Activated CD4-positive, alpha-beta T cell treated with anti-CD3 and anti-CD28 coated beads, Interleukin-2, amount 50 U/mL, for 16 hours (primary cell): ENCODE measurements at places on chromosomes 1 and 21.
A peak's percentile ranks its signal among the peaks of the same experiment; 100 is the strongest.

DNA sequence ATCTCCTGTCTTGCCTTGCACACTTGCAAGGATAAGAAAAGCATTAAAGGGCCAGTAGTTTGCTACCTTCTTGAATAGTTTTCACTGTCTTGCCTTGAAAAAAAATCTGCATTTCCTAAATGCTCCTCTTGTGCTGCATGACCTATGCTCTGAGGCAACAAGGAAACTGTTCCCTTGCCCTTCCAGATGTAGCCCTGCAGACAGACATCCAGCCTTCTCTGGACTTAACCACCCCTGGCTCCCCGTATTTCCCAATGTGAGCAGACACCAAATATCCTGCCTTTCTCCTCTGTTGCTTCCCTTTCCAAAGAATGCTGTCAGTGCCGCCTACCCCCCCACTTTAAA lies 177.6 kb downstream of the GABPA start:
- DNase-seq, result no peak

DNA sequence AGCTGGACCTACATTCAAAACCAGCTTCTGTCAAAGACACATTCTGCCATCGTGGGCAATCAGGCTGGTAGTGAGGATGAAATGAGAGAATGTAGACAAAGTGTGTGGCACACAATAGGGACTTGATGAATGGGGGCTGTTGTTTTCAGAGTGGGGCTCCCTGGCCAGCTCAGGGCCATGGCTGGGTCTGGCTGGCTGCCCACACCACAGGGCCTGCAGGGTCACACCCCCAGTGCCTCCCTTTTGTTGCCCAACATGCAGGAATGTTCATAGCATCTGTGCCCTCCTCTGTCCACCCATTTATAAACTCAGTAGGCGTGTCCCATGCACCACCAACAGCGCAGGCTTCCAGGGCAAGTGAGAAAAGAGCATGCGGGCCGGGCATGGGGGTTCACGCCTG lies 20.8 kb upstream of the ECE1 start:
- no peak for DNase-seq

DNA sequence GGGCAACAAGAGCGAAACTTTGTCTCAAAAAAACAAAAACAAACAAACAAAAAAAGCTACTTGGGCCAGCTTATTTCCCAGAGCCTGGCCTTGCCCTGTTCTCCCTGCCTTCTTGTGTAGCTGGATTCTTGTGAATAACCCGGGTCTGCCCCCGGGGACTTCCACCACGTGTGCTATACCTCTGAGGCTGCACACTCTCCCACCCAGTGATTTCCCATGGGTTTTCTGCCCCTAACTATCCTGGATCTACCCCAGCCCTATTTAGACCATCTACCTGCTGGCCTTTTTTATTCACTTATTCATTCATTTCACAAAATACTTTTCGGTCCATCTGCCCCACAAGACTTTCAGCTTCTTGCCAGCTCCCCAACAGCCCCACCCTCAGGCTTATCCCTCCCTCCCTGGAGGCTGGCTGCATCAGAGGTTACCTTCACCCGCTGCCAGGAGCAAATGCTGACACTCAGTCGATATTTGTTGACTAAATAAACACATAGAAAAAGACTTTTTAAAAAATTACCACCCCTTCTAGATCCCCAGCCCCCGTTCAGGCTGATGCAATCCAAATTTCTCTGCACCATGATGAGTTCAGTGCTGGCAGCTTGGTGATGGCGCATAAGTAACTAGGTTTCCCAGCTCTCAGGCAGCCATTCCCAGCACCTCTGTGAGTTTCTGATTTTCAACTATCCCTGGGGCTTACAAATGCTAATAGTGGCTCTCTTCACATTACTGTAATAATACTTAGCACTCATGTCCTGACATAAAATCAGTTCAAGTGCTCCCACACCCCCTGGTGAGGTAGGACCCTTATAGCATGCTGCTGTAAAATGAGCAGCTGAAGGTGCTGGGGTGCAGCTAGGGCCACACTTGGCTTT lies 30.7 kb upstream of the TARBP1 start:
- DNase-seq, result no peak

DNA sequence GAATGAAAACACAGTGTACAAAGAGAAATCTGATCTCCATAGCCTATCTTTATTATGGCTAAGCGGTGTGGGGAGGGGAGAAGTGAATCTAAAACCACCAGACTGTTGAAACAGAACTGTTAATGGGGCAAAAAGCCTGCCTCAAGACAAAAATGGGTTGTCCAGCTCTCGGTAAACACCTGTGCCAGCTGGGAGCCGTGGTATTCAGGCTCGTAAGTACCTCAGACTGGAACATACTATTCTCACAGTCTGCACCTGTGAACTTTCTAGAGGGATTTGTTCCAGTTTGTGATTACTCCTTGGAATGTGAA lies 42.7 kb upstream of the ATP1A1 start:
- no peak for DNase-seq

DNA sequence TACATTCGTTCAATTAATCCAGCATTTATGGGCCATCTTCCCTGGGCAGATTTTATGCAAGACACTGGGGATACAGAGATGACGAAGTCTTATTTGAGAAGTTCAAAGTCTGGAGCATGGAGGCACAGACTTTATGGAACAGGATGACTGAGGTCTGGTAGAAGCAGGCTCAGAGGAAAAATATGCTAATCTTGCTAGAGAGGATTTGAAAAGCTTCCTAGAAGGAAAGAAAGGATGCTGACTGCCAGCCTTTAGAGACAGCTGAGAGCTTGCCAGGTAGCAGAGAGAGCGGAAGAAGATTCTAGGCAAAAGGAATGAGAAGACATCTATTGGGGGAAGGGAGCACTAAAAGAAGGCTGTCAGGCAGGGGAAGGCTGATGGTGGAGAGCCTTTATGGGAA lies 75.5 kb upstream of the ATP5PO start:
- DNase-seq, result no peak

DNA sequence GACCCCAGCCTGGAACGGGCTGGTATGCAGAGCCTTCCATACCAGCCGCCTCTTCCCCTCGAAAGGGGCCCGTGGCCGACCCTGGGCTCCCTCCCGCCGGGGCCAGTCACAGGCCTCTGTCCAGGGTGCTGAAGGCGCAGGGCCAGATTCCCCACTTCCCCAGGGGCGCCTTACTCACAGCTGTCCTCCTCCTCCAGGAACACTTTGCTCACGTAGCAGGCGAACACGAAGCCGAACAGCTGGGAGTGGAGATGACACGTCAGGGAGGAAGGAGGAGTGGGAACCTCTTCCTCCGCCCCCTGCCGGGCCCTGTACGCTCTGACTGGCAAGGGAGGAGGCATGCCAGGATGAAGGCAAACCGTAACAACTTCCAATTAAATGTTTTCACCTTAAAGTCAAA lies 57.3 kb downstream of the NKAIN1 start:
- DNase-seq, result peak; percentile 25

- no peak for DNase-seq
Measured at GRCh38 chr1:228050571-228051231, 31.8 kb upstream of the ARF1 start.

DNA sequence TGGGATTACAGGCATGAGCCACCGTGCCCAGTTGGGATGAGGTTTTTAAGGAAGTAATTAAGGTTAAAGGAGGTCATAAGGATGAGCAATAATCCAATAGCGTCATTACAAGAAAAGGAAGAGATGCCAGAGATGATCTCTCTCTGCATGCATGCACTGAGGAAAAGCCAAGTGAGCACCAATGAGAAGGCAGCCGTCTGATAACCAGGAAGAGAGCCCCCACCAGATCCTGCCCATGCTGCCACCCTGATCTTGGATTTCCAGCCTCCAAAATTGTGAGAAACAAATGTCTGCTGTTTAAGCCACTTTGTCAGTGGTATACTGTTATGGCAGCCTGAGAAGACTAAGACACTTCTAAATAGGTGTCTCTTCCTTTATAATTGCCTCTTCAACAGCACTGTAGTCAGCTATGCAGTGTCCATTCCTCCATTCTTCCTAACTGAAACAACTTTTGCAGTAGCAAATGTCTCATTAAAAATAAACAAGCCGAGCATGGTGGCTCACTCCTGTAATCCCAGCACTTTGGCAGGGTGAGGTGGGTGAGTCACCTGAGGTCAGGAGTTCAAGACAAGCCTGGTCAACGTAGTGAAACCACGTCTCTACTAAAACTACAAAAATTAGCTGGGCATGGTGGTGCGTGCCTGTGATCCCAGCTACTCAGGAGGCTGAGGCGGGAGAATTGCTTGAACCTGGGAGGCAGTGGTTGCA lies 216.2 kb upstream of the RUNX1 start:
- DNase-seq, result no peak

DNA sequence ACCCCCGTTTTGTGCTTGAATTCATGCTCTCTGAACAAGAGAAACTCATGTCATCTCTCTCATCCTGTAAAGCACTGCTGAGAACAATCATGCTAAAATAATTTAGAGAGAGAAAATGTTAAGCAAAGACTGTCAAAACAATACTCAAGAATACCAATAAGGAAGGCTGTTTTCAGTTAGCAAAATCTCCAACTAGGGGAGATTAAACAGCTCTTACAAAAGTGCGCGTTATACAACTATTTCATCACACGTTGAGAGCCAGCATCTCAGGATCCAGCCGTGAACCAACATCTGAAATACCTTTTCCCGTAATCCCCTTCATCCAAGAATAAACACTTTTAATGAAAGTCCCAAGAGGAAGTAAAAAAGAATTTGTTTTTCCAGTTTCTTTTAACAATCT lies 44.1 kb upstream of the KCNJ15 start:
- DNase-seq, result no peak

GRCh38 chr1:92749024-92749634 lies 35.8 kb downstream of the EVI5 start:
- DNase-seq, result peak; percentile 57

- DNase-seq, result no peak
Measured at GRCh38 chr1:40766560-40766959, 17.0 kb upstream of the KCNQ4 start.

- no peak for DNase-seq
Measured at GRCh38 chr1:90964444-90965035, 57.3 kb downstream of the ZNF644 start.

DNA sequence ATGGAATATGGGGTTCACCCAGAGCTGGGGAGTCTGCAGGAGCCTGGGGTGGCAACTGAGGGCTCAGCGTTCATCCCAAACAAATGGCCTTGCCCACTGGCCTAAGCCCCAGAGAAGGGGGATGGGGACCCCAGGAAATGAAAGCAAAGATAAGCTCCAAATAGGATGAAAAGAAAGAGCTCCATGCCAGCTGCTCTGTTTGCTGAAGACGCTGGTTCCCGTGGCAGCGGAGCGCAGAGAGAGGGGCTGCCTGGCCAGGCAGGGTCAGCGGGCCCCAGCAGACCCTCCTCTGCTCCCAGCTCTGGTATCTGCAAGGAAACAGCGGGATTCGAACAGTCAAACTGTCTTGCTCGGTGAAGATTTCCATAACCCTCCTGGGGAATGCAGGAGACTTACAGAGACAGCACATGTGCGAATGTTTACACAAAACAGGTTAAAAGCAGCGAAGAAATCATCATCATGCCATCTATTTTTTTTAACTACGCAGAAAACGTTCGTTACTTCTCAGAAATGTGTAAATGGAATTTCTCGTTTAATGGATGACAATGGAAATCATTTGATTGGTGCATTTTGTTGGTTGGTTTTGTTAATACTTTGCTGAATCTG lies 94.4 kb downstream of the PDE9A start:
- no peak for DNase-seq

GRCh38 chr1:159188375-159188788 lies 16.3 kb upstream of the ACKR1 start:
- DNase-seq, result peak; percentile 23

DNA sequence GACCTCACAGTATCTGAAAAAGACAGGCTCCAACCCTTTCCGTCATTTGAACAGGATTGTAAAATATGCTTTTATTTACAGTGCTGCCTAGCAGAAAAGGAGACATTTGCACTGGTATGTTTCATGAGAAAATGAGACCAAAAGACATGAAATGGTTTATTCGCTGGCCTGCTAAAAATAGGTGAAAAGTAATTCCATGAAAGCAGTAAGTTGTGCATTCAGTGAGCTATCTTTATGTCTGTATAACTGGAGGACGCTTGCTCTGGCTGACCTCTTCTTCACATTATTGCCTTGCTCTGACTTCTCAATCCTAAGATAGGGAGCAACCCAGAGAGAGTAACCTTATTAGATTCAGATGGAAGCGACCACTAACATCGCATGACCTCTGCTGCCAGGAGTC lies 38.3 kb downstream of the ODF2L start:
- no peak for DNase-seq

DNA sequence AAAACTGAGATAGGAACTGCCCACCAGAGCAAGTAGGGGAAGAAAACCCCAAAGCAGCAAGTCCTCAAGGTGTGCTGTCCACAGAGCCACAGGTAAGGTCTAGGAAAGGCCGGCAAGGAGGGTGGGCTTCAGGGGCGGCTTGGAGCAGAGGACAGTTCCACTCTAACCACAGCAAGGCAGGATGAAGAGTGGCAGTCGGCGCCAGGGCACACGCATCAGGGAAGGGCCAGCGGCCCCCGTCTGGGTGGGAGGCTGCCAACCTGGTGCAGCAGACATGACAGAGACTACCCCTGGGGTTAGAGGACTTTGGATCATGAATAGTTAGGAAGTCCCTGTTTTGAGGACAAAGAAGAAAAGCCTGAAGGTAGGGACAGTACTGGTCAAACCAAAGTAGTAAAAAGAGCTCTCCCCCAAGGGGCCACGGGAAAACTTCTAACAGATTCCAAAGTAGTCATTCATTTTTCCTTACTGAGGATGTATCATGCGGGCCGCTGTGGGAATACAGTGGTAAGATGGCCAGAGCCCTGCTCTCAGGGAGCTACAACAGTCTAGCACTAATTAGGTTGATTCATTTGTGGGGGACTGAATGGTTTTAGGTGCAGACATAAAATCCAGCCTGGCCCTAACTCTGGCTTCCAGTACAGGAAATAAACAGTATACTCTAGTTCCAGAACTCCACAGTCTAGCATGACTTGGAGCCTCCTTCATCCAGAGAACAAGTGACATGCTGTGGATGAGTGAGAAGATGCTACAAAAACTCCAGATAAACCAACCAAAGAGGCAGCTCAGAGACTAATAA lies 3.5 kb upstream of the RAP1GAP start:
- DNase-seq, result no peak

DNA sequence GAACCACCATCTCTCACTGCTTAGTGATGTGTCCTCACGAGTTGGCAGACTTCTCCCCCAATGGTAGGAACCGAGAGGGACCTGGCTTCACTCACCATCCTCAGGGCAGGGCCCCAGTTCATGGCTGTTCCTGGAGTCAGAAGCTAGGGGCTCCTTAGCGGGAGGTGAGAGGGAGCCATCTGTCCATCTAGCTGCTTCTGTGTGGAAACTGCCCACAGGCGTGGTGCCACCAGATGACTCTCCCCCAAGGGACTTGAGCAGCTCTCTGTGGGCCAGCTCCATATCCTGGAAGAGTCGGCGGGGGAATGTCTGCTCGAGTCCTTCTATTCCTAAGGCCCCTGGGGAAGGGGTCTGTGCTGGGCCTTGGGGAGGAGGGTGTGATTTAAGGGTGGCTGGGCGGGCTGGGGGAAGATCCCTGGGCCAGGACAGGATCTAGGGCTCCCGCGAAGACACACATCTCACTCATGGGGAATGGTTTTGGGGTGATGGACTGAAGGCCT lies 16.3 kb downstream of the LRRC71 start:
- no peak for DNase-seq

DNA sequence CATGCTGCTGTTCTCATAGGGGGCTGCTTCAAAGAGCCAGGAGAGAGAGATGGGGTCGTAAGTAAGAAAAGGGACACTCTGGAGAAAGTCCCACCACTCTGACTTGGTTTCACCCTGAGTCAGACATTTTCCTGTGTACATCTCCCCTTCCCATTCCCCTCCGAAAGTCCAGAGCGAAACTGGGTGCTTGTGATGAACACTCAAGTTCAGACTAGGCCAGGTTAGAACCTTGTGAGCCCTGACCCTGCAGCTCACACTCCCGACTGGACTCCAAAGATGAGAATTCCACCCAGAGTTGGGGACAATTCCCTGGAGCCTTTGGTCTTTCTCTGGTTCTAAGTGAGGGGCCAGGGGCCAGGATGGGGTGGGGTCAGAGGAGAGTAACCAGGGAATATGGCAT lies 139.5 kb downstream of the CNIH3 start:
- DNase-seq, result no peak
